ENCODE measurements at places on chromosomes 4 and X. TPM values are rescaled to one million over a fixed set of nuclear protein-coding genes. Genes with fewer than 3 reads are reported as not detected.

DNA sequence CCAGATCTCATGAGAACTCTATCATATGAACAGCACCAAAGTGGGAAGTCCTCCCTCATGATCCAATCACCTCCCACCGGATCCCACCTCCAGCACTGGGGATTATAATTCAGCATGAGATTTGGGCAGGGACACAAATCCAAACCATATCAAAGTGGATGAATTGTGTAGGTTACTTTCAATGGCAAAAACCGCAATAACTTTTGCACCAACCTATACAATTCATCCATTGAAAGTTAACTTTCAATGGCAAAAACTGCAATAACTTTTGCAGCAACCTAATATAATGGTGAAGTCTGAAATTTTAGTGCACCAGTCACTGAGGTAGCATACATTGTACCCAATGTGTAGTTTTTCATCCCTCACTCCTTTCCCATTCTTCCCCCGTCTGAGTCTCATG lies 16.6 kb downstream of the STK32B start:
- no peak for DNase-seq

SOWAHD gene
- not detected for total RNA-seq

- no peak for DNase-seq
These were observed 278.7 kb upstream of the CLNK start for GRCh38 chr4:10963241-10963640.

FABP2 gene
- not detected for total RNA-seq

- DNase-seq = no peak
These were observed 5.5 kb downstream of the NEUROG2 start for GRCh38 chr4:112510291-112511092.

DDIT4L gene
- 17.7 TPM for total RNA-seq

DNA sequence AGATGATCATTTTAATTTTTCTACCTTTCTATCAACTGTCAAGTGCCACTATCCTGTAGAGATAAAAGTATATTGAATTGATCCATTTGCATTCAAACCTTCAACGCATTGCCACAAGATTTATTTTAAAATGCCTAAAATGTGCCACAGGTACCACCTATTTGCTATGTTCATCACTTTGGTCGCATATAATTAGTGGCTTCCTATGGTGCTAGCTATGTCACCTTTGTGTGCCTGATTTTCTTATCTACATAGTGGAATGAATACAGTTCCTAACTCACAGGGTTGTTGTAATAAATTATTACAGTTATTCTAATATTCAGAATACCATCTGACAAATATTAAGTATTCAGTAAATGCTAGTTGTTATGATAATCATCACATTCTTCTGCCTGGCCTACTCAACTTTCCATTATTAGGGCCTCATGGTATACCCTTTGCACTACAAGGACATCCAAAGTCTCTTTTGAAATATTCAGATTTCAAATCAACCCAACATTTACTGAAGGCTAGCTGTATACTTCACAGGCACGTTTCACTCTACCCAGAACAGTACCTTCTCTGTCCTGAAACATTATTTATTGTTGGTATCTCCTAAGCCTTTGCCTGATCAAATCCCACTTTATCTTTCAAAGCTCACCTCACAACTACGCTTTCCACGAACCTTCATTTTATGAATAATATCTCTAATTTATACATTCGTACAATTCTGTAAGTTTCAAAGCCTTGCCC lies 62.4 kb downstream of the ANXA10 start:
- no peak for DNase-seq

DNA sequence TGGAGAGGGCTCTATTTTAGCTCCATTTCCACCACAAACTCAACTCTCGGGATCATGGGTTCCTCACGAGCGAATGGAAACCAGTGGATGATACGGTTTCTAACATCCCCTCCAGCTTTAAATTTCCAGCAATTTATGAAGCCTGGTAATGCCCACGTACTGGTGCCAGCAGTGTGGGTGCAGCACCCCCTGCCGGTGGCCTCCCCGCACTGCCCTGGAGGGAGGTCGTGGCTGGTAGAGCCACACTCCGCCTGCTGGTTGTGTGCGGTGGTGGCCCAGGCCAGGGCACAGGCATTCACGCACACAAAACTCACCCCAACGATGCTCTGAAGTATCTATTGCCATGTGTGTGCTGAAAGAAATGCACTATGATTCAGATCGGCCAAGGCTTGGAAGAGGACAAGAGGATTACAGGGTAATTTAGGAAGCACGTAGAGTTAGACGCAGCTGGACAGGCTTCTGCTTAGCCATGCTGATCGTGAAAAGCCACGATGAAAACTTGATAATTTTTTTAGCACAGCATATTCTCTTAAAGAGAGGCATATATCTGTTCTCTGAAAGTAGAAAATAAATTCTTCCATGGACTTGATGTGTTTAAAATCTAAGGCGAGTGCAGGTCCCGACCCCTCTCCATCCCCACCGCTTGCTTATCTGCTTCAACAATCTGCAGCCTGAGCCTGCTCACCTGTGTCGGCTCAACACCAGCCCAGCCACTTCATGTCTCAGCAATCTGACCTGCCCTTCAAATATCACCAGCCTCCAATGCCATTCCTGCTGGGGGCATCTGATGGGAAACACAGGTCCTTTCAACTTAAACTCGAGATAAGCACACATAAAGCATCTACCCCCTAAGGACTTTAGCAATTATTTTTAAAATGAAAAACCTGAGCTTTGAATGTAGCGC lies 59.1 kb downstream of the SCD5 start:
- peak; percentile 63 for DNase-seq

DNA sequence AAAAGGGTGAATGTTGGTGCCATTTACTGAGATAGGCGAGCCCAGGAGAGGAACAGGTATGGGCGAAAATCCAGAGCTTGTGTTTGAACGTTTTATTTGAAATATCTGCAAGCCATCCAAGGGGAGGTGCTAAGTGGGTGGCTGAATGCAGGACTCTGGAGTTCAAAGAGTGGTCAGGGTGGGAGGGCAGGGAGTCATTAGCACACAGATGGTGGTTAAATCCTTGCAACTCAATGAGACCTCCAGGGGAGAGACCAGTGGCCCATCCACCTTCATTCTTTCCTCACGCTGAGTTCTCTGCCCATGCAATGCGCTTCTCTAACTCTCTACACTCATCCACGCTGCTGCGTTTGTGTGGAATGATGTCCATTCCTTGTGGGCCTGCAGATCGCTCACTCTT lies 101.1 kb downstream of the VCX3B start:
- DNase-seq = no peak

GRCh38 chrX:7028246-7028645 lies 119.3 kb upstream of the STS start:
- DNase-seq = peak; percentile 41

DNA sequence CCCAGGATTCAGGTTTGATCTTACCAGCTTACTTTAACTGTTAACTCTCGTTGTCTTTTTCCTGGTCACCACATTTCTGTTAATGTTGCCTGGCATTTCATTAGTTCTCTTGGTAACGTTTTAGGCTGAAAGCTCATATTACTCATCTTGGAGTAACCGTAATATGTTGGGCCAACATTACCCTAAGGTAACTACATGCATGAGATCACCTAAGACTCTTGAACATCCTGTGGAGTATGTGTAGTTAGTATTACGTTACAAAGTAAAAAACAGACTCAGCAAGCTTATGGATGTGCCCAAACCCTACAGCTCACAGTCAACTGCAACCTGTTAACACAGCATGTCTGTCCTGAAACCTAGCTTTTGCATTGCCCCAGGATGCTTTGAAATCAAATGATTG lies 203.3 kb upstream of the HS3ST1 start:
- DNase-seq = no peak

GRIA2 gene
- not detected for total RNA-seq

IL2RG gene
- not detected for total RNA-seq

DNA sequence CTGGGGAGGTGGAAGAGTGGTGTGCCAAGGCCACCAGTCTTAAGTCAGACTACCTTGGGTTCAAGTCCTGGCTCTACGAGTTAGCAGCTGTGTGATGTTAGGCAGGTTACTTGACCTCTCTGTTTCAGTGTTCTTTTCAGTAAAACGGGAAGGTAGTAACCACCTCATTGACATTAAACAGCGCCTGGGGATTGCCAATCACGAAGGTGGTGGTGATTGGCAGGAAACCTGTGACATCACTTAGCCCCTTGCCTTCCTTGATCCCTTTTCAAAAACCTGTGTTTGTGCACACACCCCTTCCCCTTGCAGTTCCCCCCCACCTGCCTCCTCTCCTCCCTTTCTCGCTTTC lies 7.6 kb downstream of the KLF3 start:
- no peak for DNase-seq

DNA sequence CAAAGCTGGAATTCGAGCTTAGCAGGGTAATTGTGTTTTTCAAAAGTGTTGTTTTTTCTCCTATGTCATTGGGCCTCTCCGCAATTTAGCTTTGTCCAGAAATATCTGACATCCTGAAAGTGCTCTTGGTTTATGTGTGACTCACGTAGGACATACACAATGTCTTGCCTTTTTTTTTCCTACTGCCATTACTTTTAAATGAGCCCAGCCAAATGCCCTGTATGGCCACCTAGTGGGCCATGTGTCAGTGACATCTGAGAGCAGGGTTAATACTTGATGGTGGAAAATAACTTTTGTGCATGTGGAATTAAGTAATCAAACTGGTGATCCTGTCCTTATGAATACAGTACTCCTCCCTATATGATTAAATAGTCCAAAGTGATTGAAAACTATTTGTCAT lies 1411.1 kb upstream of the TENM3 start:
- no peak for DNase-seq

ARX gene
- not detected for total RNA-seq

DNA sequence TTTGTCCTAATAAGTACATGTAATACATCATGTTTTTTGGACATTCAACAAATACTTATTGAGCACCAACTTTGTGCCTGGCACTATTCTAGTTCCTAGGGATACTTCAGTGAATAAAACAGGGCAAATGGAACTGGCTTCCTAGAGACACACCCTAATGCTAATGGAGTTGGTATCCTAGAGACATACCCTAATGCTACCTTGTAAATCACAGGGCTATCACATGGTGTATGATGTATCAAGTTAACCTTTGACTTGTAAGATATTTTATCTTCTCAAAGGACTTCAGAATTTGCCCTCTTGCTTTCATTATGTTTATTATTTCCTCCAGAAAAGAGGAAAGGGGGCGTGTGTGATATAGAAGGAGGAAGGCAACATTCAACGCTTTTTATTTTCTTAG lies 10.1 kb downstream of the GK start:
- no peak for DNase-seq

DNA sequence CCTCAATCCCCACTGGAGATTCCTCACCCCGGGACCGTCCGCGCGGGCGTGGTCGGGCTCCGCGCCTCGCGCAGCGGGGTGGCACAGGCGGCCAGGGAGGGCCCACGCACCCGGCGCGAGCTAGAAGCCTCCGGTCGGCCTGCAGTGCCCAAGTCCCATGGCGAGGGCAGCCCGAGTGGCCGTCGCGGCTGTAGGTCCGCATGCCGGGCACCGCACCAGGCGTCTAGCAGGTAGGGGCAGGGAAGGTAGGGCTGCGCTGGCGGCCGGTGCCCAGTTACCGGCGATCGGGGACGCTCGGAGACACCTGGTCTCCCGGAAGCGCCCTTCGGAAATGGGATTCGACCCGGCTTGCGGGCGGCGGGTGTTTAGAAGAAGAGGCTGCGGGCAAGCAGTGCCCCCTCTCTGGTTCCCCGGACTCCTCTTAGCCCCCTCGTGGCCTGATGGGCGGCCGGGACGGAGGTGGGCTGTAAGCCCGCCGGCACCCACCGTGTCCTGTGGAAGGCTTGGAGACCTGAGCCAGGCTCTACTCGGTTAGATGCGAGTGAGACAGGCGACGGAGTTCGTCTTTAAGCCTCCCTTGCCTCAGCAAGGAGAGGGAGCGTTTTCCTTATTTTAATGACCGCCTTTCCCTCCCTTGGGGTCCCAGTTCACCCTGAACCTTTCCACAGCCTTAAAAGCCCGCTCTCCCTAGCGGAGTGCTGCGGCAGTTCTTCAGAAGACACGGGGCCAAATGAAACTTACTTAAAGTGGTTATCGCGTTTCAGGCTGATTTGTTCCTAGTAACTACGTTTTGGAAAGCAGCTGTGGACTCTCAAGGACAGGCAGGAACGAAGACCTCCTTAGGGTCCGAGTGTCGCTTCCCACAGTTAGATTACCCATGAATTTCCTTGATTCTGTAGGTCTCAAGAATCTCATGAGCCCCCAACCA lies 821 bp downstream of the SLITRK2 start:
- DNase-seq = no peak

DNA sequence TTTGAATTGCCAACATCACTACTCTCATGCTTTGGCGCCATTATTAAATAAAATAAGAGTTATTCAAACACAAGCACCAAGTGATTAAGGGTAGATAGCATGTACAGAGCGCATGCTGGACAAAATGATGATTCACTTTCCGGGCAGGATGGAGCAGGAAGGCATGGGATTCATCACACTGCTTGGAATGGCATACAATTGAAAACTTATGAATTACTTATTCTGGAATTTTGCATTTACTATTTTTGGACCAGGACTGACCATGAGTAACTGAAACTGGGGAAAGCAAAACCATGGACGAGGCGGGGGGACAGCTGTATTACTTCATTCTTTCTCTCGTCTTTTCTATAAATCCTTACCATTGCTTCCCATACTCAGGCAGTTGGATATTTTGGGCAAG lies 28.5 kb upstream of the FGF5 start:
- DNase-seq = peak; percentile 96

DNA sequence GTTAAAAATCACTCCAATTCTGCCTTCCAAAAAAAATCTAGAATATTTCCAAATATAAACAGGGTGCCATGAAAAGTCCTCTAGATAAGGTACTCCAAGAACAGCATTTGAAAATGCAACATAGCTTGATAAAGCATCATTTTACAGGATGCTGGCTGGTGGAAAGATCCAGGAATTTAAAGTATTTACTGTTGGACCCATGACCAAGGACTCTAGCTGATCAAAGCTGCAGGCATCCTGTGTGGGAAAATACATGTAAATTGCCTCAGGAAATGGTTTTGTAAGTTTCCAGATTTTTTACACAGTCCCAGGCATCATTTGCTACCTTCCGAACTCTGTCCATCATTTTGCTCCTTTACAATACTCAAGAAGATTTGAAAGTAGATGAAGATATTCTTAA lies 164.4 kb downstream of the GRIA3 start:
- peak; percentile 52 for DNase-seq

NAP1L3 gene
- 12.4 TPM for total RNA-seq

PCYT1B gene
- 0.74 TPM for total RNA-seq

TEC gene
- 3.5 TPM for total RNA-seq

- no peak for DNase-seq
These were observed 48.9 kb downstream of the CHIC2 start for GRCh38 chr4:54015423-54016030.

BTC gene
- not detected for total RNA-seq

MEPE gene
- not detected for total RNA-seq

TLR10 gene
- total RNA-seq = not detected

All from fibroblast of the aortic adventitia (primary cell).